BJ (cell line): ENCODE measurements at places on chromosomes 5 and 9.

- DNase-seq = no peak
Measured at GRCh38 chr5:10354048-10354872, 765 bp downstream of the MARCHF6 start.

- no peak for DNase-seq
Measured at GRCh38 chr5:73117088-73117740, 3.2 kb upstream of the TMEM171 start.

DNA sequence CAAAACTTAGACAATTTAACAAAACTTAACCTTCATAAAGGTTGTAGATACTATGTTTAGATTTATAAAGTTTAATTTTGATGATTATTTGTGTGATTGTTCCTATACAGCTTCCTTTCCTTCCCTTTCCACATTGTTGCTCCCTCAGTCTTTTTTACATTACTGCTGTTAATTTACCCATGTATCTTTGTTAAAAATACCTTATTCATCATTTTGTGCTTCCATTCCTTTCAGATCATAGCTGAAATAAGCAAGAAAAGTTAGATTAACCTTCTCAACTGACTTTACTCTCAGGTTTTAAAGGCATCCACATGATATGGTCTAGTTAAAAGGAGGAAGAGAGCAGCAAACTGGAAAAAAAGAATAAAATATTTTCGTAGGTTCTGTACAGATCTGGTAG, 2.0 kb downstream of the SMAD5 start:
- DNase-seq = no peak

GRCh38 chr9:111190347-111190746, 139.7 kb downstream of the OR2K2 start:
- no peak for DNase-seq

- no peak for DNase-seq
Measured at GRCh38 chr9:134766587-134766986, 114.0 kb upstream of the FCN2 start.

- DNase-seq = no peak
Measured at GRCh38 chr9:71966601-71967000, 55.2 kb downstream of the C9orf85 start.
